ENCODE measurements at places on chromosomes 2 and 18.

- H3K27me3 ChIP-seq, result no peaks in the 10 kb centered on the region
- H3K4me3 ChIP-seq, result no peak overlapping the region
- no peaks in the 10 kb centered on the region for H3K36me3 ChIP-seq
- H3K4me1 ChIP-seq, result no peaks in the 10 kb centered on the region
- DNase-seq, result no peak
These were observed 340.5 kb upstream of the SLC39A10 start for GRCh38 chr2:195316486-195316885.

GRCh38 chr2:39622860-39623259 lies 42.9 kb upstream of the TMEM178A start:
- no peak overlapping the region for H3K27ac ChIP-seq
- peaks cover 22% of the 10 kb centered on the region for H3K4me1 ChIP-seq
- H3K36me3 ChIP-seq, result no peaks in the 10 kb centered on the region
- DNase-seq, result no peak
- no peak overlapping the region for H3K4me3 ChIP-seq

GRCh38 chr2:24123922-24124580 lies 782 bp downstream of the FAM228B start:
- no peaks in the 10 kb centered on the region for H3K27me3 ChIP-seq
- peak overlapping the region; percentile 88 for H3K27ac ChIP-seq
- peaks cover 13% of the 10 kb centered on the region for H3K4me1 ChIP-seq
- peak overlapping the region; percentile 76 for H3K4me3 ChIP-seq
- H3K36me3 ChIP-seq, result no peaks in the 10 kb centered on the region
- no peak for DNase-seq

- no peaks in the 10 kb centered on the region for H3K36me3 ChIP-seq
- H3K4me1 ChIP-seq, result no peaks in the 10 kb centered on the region
- DNase-seq, result no peak
These were observed 134.8 kb upstream of the FSHR start for GRCh38 chr2:49288902-49289700.

GRCh38 chr2:121638333-121638732 lies 10.9 kb downstream of the CLASP1 start:
- H3K4me3 ChIP-seq, result no peak overlapping the region
- no peaks in the 10 kb centered on the region for H3K27me3 ChIP-seq
- no peaks in the 10 kb centered on the region for H3K36me3 ChIP-seq
- no peak for DNase-seq

GRCh38 chr2:8380026-8380425 lies 301.8 kb upstream of the ID2 start:
- H3K27me3 ChIP-seq, result no peaks in the 10 kb centered on the region
- no peak for DNase-seq
- H3K36me3 ChIP-seq, result no peaks in the 10 kb centered on the region

DNA sequence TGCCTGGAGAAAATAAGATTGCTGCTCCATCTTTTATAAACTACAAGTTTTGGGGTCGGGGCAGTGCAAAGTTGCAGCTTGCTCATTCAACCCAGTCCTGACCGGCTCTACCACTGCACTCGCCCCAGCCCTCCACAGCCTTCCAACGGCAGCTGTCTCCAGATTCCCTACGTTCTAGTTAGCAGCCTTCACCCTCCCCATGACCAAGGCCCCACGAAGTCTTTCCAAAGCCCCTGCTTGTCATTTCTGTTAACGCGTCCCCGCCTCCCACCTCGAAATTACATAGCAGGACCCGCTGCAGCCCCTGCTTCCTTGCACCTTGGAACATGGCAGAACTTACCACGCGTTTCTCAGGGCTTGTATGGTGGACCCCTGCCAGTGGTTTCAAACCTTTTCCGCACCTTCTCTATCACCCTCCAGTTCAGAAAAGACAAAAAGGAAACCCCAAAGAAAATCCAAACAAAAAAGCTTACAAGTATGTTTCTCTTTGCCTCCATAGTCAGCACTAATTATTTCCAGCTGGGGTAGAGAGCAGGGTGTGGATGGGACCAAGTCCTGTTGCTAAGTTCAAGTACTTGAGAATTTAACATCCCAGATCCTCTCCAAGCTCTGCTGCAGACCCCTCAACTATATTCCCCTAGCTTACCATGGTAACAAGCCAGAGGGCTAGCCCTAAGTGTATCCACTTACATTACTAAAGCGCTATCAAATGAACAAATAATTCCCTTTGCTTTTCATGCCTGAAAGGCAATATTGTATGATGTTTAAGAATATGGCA lies 161.5 kb downstream of the TGIF1 start:
- no peaks in the 10 kb centered on the region for H3K27me3 ChIP-seq
- H3K4me3 ChIP-seq, result no peak overlapping the region
- DNase-seq, result no peak
- H3K4me1 ChIP-seq, result peaks cover 3% of the 10 kb centered on the region
- no peak overlapping the region for H3K27ac ChIP-seq
- H3K36me3 ChIP-seq, result no peaks in the 10 kb centered on the region

DNA sequence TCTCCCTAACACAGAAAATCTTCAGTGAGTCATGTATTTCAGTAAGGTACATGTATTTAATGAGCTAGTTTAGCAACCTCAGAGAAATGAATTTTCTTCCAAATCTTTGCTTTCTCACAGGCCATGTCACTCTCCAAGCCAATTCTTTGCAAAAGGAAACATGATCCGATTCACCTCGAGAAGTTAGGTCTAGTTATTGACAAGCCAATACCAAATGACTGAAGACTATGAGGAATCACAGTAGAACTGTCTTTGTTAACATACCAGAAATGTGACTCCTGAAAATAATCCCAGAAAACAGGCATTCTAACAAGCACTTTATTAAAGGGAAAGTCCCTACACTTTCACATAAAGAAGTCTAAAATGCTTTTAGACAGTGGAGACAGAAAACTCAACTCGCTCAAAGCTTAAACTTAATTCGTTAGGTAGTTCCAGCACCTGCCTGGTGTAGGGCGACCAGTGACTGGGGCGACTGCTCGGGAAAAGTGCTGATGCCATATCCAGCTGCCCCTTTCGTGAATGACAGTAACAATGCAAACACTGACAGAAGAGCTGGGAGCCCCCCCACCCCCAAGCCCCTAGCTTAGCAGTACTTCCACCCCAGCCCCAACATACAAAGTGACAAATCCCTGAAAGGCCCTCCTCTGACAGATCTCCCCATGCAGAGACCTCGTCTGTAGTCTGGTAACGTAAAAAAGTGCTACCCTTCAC lies 1.8 kb downstream of the MEMO1 start:
- peak; percentile 8 for DNase-seq
- peak overlapping the region; percentile 20 for H3K27ac ChIP-seq
- H3K36me3 ChIP-seq, result no peaks in the 10 kb centered on the region
- peaks cover 4% of the 10 kb centered on the region for H3K4me1 ChIP-seq
- H3K4me3 ChIP-seq, result no peak overlapping the region

- DNase-seq, result peak; percentile 31
- H3K4me1 ChIP-seq, result no peaks in the 10 kb centered on the region
- H3K36me3 ChIP-seq, result no peaks in the 10 kb centered on the region
- H3K27ac ChIP-seq, result no peak overlapping the region
These were observed 24.8 kb downstream of the LYPD1 start for GRCh38 chr2:132645176-132645575.

- no peak for DNase-seq
- H3K36me3 ChIP-seq, result peaks cover 4% of the 10 kb centered on the region
- H3K27me3 ChIP-seq, result no peaks in the 10 kb centered on the region
- H3K4me3 ChIP-seq, result no peak overlapping the region
- H3K27ac ChIP-seq, result no peak overlapping the region
- H3K4me1 ChIP-seq, result no peaks in the 10 kb centered on the region
These were observed 9.2 kb downstream of the TYMS start for GRCh38 chr18:666628-667027.

DNA sequence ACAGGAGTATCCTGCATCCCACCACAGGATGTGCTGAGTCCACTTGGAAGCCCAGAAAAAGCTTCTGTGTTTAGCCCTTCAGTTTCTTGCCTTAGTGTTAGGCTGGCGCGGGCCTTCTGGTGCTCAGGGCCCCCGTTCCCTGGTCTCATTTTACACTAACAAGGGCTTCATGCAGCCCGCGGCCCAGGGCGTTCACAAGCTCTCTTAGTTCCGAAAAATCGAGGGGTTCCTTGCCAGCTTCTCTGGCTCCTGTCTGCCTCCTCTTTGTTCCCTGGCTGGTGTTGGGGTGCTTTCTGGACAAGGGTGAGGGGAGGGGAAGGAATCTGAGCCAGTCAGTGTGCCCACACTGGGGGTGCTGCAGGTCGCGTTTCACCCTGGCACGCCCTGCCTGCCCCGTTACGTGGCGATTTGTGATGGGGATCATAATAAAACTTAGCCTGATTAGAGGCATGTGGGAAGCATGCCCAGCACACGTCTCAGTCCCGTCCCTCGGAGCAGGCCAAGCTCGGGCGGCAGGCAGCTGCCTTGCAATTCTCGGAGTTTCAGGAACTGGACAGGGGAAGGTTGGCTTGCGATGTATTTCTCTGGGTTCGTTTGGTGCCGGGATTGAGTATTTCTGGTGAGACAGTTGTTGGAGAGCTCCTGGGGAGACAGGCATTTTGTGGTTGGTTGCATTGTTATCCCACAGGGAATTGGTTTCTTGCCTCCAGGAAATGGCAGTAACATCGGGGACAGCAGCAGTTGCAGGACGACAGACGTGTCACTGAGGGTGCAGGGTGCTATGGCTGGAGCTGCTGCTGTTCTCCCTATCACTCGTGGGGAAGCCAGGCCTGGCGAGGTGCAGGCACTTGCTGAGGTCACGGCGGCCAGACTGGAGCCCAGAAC lies 22.9 kb downstream of the SH3BP4 start:
- H3K36me3 ChIP-seq, result no peaks in the 10 kb centered on the region
- H3K27me3 ChIP-seq, result no peaks in the 10 kb centered on the region
- no peak overlapping the region for H3K4me3 ChIP-seq
- H3K4me1 ChIP-seq, result peaks cover 20% of the 10 kb centered on the region
- no peak for DNase-seq

GRCh38 chr2:48812416-48812815 lies 56.9 kb upstream of the LHCGR start:
- no peak overlapping the region for H3K4me3 ChIP-seq
- H3K4me1 ChIP-seq, result no peaks in the 10 kb centered on the region
- H3K27me3 ChIP-seq, result no peaks in the 10 kb centered on the region
- no peak for DNase-seq

DNA sequence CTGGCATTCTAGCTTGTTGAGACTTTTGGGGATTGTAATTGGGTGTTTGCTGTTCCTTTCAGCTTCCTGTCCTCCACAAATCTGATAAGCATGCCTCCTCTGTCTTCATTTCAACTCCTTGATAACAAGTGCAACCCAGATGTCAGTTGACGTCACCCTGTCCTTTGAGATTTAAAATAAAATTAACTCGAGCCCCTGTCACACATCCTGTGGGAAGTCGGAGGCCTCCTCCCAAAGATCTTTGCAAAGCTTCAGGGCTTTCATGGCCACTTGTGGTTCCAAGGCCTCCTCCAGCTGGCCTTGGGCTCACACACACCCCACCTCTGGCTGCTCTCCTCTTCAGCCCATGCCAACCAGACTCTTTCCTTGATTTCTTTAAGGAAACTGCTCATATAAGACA lies 69.9 kb upstream of the ITGA6 start:
- no peaks in the 10 kb centered on the region for H3K27me3 ChIP-seq
- no peak overlapping the region for H3K4me3 ChIP-seq
- DNase-seq, result no peak
- H3K36me3 ChIP-seq, result no peaks in the 10 kb centered on the region
- peaks cover 4% of the 10 kb centered on the region for H3K4me1 ChIP-seq
- no peak overlapping the region for H3K27ac ChIP-seq

DNA sequence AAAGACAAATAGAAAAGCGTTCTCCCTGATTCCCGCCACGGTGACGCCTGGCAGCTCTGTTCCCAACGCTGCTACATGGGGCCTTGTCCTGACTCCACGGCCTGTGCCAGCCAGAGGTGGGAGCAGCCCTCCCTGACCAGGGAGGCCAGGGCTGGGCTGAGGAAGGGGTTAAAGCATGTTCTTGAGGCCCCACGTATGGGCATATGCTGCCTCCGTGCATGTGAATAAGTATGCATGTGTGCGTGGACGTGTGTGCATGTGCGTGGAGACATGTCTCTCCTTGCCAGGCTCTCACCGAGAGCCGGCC lies 1.6 kb upstream of the SNED1 start:
- H3K27ac ChIP-seq, result peak overlapping the region; percentile 99
- no peaks in the 10 kb centered on the region for H3K27me3 ChIP-seq
- DNase-seq, result no peak
- peaks cover 66% of the 10 kb centered on the region for H3K4me1 ChIP-seq
- H3K4me3 ChIP-seq, result no peak overlapping the region

DNA sequence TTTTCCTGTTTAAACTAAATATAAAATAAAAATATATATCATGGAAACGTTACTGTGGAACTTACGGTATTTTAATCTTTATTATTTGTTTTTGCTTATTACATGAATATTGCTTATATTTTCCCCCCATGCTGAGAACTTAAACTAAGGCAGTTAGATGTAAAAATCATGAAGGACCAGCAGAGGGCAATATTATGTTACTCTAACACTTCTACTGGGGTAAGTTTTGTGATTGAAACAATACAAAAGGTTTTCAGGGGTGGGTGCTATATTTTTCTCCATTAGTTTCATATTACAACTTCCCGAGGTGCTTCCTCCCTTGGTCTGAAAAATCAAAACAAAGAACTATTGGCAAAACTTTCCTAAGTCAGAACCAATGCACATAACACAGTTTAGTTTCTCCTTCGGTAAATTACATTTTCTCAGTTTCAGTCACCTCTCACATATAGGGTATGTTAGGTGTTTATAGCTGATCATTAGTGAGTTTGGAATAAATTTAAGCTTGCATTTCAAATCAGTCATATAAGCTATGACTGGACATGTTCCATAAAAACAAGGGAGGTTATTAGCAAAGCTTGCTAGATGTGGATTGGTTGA lies 54.8 kb downstream of the ZNF407 start:
- no peaks in the 10 kb centered on the region for H3K27me3 ChIP-seq
- no peaks in the 10 kb centered on the region for H3K36me3 ChIP-seq
- no peak for DNase-seq
- no peak overlapping the region for H3K27ac ChIP-seq
- H3K4me1 ChIP-seq, result no peaks in the 10 kb centered on the region
- no peak overlapping the region for H3K4me3 ChIP-seq

DNA sequence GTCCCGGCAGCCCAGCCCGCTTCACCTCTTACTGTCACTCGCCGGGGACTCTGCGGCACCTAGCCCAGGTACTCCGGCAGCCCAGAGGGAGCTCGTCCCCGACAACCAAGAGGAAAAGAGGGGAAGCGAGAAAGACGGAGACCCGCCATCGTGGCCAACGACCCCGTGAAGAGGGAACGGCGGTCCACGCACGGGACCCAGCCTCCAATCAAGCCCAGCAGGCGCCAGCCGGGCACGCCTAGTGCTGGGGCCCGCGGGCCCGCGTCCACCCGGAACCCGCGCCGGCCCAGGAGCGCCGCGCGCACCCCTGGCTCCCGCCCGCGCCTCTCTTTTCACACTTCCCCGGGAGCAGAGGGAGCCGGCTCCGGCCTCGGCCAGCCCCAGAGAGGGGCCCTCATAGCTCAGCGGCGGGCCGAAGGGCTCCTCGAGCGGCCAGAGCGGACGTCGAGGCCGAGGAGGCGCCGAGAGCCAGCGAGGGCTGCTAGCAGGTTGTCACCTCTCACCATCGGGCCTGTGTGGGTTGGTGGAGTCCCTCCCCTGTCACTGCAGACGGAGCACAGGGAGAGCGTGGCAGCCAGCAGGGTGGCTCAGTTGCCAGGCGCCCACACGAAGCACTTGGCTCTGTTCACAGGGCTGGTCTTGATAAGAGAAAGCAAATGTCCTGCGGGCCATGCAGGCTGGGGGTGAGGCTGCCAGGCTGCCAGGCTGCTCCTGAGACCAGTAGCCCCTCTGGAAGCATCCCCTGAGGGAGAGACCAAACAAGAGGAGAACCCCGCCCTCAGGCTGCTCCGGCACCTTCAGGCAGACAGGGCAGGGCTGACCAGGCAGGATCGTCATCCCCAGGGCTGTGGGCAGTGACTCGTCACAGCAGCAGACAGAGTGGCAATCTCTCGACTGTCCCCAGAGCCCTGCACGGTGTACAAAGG lies 36.9 kb upstream of the KLF11 start:
- H3K36me3 ChIP-seq, result no peaks in the 10 kb centered on the region
- peaks cover 17% of the 10 kb centered on the region for H3K4me1 ChIP-seq
- peak; percentile 65 for DNase-seq
- H3K27ac ChIP-seq, result no peak overlapping the region
- H3K4me3 ChIP-seq, result no peak overlapping the region

All from thyroid gland (tissue), 4 donors.